ENCODE measurements at places on chromosomes 4 and X.

DNA sequence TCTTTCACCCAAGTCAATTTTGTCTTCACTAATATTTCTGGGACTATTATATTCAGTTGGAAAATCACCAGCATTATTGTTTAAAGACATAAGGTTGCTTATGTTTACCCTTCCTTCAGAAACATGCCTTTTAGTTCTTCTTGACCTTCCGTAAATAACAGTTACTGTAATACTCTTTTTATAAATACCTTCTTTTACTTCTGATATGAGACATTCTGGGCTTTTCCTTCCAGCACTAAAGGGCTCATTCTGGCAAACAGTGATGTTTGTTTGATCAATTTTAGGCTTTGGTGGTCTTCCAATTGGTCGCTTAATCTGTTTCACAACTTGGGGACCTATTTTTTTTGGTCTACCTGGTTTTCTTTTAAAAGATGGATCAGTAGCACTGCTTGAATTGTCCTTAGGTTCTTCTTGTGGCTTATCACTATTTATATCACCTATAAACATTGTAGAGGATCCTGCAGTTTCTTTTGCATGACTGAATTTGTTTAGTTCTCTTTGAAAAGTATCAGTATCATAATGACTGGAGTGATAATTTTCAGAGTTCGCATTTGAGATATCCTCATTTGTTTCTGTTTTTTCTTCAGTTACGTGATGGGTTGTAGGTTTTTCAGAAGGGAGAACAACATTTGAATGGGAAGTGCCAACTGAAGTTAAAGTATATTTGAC is 64.8 kb downstream of the NCAPG start:
- DNase-seq, result no peak

DNA sequence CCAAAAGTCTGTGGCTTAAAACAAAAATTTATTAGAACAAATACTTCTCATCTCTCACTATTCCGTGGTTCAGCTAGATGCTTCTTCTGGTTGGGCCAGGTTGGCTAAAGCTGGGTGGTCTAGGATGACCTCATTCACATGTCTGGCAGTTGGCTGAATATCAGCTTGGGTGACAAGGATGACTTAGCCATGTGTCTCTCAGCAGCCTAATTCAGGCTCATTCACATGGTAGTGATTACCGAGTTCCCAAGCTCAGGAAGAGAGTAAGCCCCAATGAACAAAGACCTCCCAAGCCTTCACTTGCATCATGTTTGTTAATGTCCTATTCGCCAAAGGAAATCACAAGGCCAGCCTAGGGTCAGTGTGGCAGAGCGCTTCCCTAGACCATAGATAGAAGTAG is 119.4 kb downstream of the FANCB start:
- no peak for DNase-seq

DNA sequence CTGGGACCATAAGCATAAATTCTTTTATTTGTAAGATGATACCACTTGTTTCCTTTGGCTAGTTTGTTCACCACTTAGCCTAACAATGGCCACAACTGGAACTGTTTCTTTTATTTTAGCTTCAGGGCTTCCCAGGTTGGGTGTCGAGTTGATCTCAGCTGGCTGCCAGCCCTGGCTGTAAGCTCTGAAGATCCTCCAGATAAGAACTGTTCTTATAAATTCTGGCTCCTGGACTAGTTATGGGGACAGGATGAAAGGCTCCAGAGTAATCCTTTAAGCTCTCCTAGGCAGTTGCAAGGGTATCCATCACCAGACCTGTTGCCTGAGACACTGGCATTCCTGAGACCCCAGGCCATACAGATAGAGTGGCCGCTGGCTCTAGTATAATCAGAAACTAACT is 129.4 kb upstream of the ACSL4 start:
- no peak for DNase-seq

DNA sequence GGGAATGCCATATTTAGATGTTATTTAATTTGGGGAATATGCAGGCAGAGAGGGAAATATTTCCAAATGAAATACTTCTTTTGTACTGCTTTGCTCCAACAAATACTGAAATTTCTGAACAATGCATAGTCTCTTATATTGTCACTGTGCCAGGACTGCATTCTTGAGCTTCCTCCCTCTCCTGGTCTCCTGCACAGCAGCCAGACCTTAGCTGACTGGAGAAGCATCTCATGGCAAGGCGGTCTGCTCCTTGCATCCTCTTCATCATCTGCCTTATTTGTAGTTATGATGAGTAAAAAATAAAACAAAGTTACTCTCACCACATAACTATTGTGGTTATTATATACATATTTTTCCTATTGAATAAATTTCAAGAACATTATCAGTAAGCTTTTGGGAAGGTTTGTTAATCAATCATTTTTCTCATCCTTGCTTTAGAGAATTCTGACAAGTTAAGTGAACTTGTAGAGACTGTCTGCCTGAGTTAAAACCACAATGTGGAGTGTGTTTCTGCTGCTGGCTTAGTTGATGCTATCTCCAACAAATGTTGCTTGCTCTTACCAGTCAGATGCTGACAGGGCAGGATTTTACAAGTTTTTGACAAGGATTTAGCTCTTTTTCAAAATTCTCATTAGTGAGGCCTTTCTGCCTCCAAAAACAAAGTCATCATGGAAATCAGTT is 153.6 kb downstream of the SOWAHB start:
- DNase-seq, result no peak

GRCh38 chrX:72621625-72622485 is 49.2 kb upstream of the HDAC8 start:
- no peak for DNase-seq

All from NCI-H187 treated with DMSO at 0.1 percent for 48 hours (cell line).